K562 (cell line): ENCODE measurements at places on chromosomes 5 and 9.

DNA sequence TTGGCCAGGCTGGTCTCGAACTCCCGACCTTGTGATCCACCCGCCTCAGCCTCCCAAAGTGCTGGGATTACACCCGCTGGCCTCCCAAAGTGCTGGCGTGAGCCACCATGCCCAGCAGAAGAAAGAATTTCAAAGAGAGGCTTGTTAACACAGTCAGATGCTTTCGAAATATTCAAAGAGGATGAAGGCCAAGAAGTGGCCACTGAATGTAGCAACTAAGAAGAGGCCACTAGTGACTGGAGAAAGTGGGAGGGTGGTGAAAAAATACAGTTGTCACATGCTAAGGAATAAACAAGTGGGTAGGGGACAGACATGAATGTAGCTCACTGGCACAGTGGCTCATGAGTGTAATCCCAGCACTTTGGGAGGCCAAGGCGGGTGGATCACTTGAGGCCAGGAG lies 13.0 kb upstream of the TPM2 start:
- H3K4me3 ChIP-seq, result no peak overlapping the region
- DNase-seq, result no peak
- H3K36me3 ChIP-seq, result peaks cover 98% of the 10 kb centered on the region
- H3K27me3 ChIP-seq, result no peaks in the 10 kb centered on the region
- no peaks in the 10 kb centered on the region for H3K4me1 ChIP-seq

DNA sequence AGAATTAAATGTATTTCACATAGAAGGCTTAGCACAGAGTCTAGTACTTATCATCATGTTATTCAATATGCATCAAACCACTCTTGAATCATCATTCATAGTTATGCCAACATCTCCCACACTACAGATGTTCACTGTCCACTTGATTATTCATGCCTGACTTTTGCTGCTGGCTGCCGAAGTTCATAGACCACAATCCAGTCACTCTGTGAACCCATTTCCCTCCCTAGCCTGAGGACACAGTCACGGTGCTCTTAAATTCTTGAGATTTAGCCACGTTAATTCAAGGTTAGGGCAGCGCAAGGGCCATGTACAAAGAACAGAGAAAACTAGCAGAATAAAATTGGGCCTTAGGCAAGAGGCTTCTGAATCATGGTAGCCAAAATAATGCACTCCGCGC lies 32.4 kb downstream of the ABCA1 start:
- no peaks in the 10 kb centered on the region for H3K27me3 ChIP-seq
- no peaks in the 10 kb centered on the region for H3K36me3 ChIP-seq
- H3K27ac ChIP-seq, result no peak overlapping the region
- H3K4me1 ChIP-seq, result no peaks in the 10 kb centered on the region
- no peak for DNase-seq

GRCh38 chr5:10876006-10876744 lies 115.1 kb upstream of the DAP start:
- no peaks in the 10 kb centered on the region for H3K36me3 ChIP-seq
- peaks cover 29% of the 10 kb centered on the region for H3K27me3 ChIP-seq
- no peaks in the 10 kb centered on the region for H3K4me1 ChIP-seq
- no peak for DNase-seq
- no peak overlapping the region for H3K27ac ChIP-seq
- no peak overlapping the region for H3K4me3 ChIP-seq

DNA sequence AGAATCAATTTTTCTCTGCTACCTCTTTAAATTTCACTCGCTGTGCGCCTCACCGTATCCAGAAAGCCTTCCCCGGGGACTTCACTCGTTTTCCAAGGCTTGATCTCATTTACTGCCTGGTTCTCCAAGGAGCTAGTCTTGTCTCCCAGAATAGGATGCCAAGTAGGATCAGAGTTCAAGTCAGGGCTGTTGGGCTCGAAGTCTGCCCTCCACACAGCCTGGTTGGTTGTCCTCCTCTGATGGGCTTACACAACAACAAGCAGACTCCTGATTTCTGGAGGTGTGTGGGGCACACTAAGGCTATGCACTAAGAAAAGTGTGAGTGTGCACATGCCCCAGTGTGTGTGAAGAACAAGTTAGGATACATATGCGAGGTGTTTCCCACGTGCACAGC lies 14.0 kb upstream of the TNIP1 start:
- no peak overlapping the region for H3K4me3 ChIP-seq
- H3K4me1 ChIP-seq, result peaks cover 24% of the 10 kb centered on the region
- no peak overlapping the region for H3K27ac ChIP-seq
- DNase-seq, result no peak

GRCh38 chr9:75148561-75148960 lies 60.2 kb downstream of the OSTF1 start:
- H3K36me3 ChIP-seq, result no peaks in the 10 kb centered on the region
- no peak overlapping the region for H3K4me3 ChIP-seq
- H3K27me3 ChIP-seq, result no peaks in the 10 kb centered on the region
- no peak for DNase-seq
- H3K27ac ChIP-seq, result no peak overlapping the region

- H3K4me3 ChIP-seq, result no peak overlapping the region
- H3K27ac ChIP-seq, result no peak overlapping the region
- no peak for DNase-seq
- peaks cover 86% of the 10 kb centered on the region for H3K36me3 ChIP-seq
- H3K4me1 ChIP-seq, result no peaks in the 10 kb centered on the region
Measured at GRCh38 chr5:134813407-134813806, 32.4 kb upstream of the C5orf24 start.

GRCh38 chr9:21576331-21577189 lies 94.4 kb upstream of the IFNE start:
- no peaks in the 10 kb centered on the region for H3K36me3 ChIP-seq
- no peak overlapping the region for H3K27ac ChIP-seq
- DNase-seq, result no peak
- H3K4me1 ChIP-seq, result no peaks in the 10 kb centered on the region
- H3K4me3 ChIP-seq, result no peak overlapping the region
- no peaks in the 10 kb centered on the region for H3K27me3 ChIP-seq

- H3K27ac ChIP-seq, result no peak overlapping the region
- H3K36me3 ChIP-seq, result no peaks in the 10 kb centered on the region
- no peaks in the 10 kb centered on the region for H3K4me1 ChIP-seq
- no peak for DNase-seq
Measured at GRCh38 chr5:117435203-117435602, 860.6 kb upstream of the SEMA6A start.

DNA sequence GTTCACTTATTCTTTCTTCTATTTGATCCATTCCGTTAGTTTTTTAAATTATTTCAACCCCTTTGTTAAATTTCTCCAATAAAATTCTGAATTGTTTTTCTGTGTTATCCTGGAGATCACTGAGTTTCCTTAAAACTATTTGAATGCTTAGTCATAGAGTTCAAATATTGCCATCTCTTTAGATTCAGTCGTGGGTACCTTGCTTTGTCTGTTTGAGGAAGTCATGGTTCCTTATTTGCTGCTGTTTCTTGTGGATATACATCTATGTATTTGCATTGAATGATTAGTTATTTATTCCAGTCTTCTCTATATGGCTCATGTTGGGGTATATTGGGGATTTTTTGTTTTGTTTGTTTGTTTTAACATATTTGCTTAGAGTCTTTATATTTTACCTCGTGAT lies 80.6 kb downstream of the HINT1 start:
- no peak overlapping the region for H3K27ac ChIP-seq
- no peaks in the 10 kb centered on the region for H3K4me1 ChIP-seq
- H3K27me3 ChIP-seq, result no peaks in the 10 kb centered on the region
- no peaks in the 10 kb centered on the region for H3K36me3 ChIP-seq
- DNase-seq, result no peak
- no peak overlapping the region for H3K4me3 ChIP-seq

- no peaks in the 10 kb centered on the region for H3K4me1 ChIP-seq
- H3K36me3 ChIP-seq, result no peaks in the 10 kb centered on the region
- H3K27me3 ChIP-seq, result peaks cover 6% of the 10 kb centered on the region; the same call in 1 of the 2 replicates
- no peak overlapping the region for H3K27ac ChIP-seq
Measured at GRCh38 chr9:104905153-104905901, 22.6 kb downstream of the ABCA1 start.
